ENCODE measurements at places on chromosomes 3 and 15.

- DNase-seq, result no peak
These were observed 86.8 kb downstream of the NUP210 start for GRCh38 chr3:13333236-13333897.

DNA sequence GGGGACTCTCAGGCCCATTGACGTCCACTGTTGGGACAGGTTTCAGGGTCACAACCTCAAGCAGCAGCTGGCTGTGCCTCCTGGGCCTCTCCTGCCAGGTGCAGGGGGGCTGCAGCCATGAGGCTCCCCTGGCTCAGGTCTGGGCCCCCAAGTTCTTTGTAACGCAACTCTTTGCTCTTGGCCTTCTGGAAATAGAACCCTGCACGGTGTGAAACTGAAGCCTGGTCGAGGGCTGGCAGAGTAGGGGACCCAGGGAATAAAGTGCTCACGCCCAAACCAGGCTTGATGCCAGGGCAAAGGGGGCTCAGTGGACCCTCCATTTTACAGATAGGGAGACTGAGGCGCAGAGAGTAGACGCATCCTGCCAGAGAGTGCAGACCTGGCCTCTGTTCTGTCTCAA, 771 bp downstream of the CALML4 start:
- no peak for DNase-seq

DNA sequence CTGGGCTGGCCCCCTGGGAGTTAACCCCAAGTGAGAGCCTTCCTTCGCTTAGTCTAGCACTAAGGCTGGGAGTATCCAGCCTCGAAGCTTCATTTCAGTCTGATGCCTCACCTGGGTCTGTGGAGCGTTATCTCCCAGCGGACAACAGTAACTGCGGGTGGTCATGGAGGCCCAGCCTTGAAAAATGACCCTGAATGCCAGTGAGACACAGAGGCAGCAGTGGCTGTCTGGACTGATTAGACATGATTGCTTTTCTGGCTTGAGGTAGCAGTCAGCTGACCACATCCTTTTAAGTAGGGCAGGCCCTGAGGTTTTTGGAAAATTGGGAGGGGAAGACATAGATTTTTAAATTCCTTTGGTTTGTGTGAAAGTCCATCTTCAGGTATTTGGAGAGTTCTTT, 28.2 kb upstream of the TRIM59 start:
- DNase-seq, result no peak

DNA sequence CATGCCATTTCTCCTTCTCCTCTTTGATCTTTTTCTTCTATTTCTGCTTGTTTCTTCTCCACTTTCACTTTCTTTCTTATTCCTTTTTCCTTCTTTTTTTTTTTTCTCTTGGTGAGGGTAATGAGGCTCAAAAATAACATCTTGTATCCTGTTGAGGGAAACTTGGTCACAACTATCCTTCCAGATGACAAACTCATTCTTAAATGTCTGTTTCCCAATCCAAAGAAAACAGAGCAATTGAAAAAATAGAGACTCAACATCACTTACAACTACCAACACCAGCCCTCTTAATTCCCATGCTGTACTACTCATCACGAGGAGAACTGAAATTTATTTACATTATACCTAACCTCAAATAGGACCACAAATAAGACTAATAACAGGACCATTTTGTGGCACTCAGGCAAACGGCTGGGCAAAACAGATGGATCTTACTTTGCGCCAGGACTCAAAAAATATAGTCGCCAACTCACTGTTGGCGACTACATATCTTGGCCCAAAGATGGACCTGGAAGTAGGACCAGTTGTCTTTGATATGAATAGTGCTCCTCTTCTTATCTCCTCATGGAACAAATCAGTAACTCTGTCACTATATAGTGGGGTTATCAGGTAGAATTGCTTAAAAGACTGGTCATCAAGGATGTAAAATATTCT, 343.9 kb downstream of the ZBTB20 start:
- no peak for DNase-seq

GRCh38 chr15:35330916-35331315, 215.0 kb downstream of the DPH6 start:
- no peak for DNase-seq

Data from COR-L47 (cell line).